ENCODE measurements at places on chromosomes 1 and 21.

- no peak for DNase-seq
Observed at GRCh38 chr1:182080955-182081582, 19.6 kb upstream of the ZNF648 start.

- no peak for DNase-seq
Observed at GRCh38 chr1:3450202-3450863, 4.1 kb upstream of the ARHGEF16 start.

- DNase-seq = no peak
Observed at GRCh38 chr1:62237950-62238374, 43.3 kb downstream of the L1TD1 start.

- DNase-seq = peak; percentile 69
Observed at GRCh38 chr21:43361493-43362296, 65.2 kb downstream of the SIK1 start.

GRCh38 chr1:248627971-248628844, 6.7 kb downstream of the OR2T11 start:
- DNase-seq = no peak

DNA sequence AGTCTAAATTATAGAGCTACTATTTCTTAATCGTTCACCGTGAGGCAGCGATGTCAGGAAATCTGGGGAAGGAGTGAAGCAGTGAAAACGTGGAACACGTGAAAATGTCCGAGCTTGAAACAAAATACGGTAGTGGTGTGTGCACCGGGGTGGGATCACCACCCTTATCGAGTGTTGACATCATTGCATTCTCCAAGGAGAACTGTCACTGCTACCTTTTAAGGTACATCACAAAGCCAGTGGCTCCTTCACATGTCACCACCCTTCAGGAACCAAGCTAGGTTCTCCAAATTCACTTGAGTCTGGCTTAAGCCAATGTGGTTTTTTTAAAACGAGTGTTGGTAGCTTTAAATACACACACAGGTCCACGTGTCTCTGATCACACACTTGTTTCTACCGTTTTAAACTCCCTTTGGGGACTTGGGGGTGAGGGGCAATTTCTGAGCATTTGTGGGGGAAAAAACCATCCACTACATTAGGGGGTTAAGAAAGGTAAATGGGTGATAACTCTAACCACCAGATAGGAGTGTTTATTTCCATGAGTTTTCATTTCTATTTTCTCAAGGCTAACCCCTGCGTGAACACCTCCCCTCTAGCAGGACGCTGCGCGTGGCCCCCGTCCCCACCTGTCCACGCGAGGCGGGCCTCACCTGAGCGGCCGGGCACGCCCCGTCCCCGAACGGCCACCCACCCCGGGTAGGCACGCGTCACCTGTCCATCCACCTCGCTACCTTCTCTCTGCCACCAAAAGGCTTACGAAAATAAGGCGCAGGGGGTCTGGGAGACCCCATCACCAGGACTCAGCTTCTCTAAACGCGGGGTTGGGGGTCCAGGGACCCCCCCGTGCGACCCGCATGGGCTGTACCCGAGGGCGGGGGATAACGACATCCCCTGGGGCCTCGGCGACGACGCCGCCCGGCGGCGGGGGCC, 978 bp downstream of the PRDM15 start:
- DNase-seq = no peak

DNA sequence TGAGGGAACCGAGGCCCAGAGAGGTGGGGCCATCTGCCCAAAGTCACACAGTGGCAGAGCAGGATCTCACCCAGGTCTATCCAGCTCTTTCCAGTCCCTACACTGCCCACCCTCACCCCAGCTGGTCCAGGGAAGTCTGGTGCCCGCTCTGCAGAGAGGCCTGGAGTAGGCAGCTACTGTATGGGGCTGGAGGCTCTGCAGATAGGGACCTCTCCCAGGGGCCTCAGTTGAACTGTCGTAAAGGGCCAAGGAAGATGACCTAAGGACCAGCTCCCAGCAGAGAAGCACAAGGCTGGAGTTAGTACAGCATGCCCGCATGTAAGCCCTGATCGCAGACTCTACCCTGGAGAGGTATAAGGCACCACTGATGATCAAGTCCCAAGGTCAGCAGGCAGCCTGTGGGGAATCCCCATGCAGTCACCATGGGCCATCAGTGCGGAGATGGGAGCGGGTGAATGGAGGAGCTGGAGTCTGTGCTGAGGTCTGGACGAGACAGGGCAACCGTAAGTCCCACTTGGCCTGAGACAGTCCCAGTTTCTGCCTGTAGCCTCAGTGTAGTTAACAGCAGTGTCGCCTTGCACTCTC, 320.2 kb downstream of the MATN1 start:
- DNase-seq = no peak

- DNase-seq = no peak
Observed at GRCh38 chr1:241473026-241473425, 46.5 kb downstream of the FH start.

DNA sequence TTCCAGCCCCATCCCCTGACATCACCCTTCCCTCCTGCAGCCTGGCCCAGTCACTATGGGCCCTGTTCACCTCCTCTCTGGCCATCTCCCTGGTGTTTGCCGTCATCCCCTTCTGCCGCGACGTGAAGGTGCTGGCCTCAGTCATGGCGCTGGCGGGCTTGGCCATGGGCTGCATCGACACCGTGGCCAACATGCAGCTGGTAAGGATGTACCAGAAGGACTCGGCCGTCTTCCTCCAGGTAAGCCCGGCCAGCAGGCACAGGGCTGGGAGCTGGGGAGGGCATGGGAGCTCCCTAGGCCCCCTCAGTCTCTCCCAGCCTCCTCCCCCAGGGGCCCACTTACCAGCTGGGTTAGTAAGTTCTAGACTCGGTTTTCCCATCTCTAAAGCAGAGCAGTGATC, 52.1 kb downstream of the ELK4 start:
- DNase-seq = no peak

GRCh38 chr1:201026836-201027235, 3.3 kb upstream of the KIF21B start:
- DNase-seq = no peak

DNA sequence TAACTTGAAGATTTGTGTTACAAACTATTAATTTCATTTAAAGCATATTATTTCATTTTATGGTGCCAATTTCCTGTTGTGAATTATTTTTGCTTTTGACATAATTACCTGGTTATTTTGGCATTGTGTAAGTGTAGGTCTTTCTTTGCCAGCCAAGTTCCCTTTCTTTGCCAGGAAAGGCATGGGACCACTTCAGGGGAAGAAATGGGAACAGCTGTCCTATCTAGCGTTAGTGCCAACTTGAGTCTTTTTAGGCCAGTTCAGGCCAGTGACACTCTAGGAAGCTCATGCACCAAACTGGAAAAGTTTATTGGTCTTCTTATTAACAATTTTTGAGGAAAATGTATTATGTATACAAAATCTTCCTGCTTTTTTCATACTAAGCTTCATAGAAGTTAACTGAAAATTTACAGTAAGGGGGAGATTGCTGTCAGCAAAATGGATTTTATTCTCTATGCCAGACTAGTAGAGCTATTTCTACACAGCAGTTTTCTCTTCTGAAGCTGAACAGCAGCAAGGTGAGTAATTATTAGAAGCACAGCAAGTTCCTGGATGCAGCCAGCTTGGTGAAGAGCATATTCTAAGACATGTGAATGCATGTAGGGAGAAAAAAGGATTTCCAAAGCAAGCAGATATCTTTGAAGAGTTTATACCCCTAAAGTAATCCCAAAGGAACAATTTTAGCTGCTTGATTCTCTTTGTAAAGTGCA, 914.6 kb upstream of the ADGRL4 start:
- DNase-seq = no peak

GRCh38 chr21:38958323-38958705, 152.6 kb downstream of the ETS2 start:
- DNase-seq = no peak

DNA sequence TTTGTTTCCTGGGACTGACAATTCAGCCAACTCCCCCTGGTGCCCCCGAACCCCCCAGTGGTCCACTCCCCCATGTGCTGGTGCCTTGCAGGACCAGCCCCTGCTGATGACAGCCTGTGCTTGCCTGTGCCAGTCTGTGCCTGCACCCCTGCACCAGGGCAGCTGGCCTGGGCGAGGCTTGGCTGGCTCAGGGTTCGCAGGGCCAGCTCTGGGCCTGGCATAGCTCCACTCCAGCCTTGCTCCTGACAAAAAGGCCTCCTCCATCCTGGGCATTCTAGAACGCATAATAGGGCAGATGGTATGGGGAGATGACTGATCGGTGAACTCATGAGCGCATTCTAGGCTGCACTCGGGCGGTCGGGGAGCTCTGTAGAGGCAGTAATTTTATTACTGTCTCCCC, 5.4 kb downstream of the CNTN2 start:
- DNase-seq = no peak

- no peak for DNase-seq
Observed at GRCh38 chr1:187948170-187948794, 1119.5 kb downstream of the PLA2G4A start.
